ENCODE measurements at places on chromosomes 5 and 9.

DNA sequence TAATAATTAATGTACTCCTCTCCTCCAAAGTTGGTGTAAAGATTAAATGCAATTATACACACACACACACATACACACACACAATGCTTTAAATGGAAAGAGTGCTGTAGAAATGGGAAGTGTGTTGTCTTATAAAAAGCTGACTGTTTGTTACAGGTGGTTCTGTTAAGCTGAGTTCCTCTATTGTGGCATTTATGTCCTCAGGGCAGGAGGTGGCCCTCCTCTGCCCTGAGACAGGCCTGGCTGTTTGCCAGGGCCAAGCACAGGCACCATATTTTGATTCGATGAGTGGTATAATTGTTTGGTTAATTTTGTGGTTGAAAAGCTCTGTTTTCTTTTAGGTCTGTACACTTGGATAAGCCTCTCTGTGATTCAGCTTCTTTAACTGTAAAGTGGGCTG, 573.9 kb downstream of the KIF4B start:
- DNase-seq = no peak

DNA sequence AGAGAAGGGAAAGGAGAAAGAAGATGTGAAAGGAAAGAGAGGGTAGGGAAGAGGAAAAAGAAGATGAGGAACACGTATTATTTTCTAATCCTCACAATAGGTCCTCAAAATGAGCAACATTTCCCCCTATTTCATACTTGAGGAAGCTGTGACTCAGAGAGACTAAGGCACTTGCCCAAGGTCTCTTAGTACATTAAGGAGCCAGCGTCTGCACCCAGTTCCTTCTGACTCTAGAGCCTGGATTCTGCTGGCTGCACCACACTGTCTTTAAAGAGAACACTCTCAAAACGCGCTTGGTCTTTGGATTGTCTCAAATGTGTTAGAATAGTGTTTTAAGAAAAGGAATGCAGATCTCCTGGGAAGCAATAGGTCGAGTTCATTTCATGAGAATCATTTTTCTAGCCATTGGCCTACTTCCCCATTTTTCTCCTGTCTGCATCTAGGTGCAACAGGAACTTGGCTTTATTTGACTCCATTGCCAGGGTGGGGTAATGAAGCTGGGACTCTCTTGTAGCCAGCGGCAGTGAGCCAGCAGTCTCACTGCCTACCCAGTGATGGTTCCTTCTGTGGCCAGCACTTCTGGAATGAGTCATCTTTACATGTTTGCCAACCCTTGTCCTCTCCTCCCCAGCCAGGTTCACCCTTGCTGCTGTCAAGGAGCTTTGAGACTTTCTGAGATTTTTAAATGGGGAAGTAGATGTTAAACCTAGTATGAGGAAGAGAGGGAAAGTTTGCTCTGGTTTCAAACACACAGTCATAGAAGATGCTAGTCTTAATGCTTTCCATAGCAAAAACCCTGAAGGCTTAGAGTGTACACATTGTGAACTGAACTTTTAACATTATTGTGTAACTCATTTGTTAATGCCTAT, 82.7 kb downstream of the DOCK8 start:
- DNase-seq = peak; percentile 91

DNA sequence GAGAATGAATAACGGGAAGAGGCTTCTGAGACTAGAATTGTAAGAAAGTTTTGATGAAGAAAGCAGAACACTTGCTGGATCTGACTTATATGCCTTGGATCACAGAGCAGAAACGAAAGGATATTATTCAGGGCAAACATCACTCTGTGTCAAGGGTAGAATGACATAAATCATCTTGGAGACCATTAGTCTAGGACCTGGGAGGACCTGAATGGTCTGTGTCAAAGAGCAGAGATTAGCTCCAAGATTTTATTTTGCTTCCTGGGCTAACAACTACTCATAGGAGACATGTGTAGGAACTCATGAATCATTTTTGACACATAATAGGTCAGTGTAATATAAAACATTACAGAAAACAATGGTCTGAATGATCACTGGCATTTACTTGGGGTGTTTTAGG, 417.9 kb downstream of the SLCO4C1 start:
- DNase-seq = no peak

GRCh38 chr5:92237896-92238295, 854.8 kb upstream of the ARRDC3 start:
- no peak for DNase-seq

- no peak for DNase-seq
Observed at GRCh38 chr5:100905259-100905914, 2.3 kb upstream of the ST8SIA4 start.

DNA sequence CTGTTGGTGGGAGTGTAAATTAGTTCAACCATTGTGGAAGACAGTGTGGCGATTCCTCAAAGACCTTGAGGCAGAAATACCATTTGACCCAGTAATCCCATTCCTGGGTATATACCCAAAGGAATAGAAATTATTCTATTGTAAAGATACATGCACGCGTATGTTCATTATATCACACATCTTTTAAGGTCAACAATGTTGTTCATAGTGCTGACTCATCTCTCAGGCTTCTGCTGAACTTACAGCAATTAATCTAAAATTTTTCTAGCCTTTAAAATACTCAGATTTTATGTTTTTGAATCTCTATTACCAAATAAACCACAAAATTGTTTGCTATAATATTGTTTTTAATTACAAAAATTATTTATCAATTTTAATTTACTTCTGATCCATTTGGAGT, 38.8 kb upstream of the ZNF618 start:
- no peak for DNase-seq

DNA sequence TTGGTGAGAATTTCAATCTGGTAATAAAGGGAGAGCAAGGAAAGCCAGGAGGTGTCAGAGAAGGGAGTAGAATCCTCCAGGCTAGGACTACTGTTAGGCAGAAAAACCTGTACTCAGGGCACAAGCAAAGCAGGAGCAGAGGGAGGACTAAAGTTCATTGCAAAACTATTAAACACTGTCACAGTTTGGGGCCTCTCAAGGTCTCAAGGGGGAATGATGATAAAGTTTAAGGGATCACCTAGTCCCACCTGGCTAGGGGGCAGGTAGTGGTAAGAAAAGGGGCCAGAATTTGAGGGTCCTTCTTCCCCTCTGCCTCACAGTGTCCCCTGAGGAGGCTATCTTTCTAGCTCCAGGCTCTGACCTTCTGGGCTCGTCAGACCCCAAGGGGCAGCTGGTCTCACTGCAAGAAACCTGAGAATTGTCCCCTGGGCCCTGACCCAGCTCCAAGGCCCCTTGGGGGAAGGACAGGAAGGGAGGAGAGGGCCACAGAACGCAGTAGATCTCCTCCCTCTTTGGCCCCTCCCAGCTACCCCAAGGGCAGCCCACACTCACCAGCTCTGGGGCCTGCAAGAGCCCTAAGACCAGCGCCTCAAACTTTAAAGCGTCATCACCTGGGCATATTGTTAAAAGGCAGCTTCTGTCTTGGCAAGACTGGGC, 974 bp downstream of the CCDC69 start:
- no peak for DNase-seq

DNA sequence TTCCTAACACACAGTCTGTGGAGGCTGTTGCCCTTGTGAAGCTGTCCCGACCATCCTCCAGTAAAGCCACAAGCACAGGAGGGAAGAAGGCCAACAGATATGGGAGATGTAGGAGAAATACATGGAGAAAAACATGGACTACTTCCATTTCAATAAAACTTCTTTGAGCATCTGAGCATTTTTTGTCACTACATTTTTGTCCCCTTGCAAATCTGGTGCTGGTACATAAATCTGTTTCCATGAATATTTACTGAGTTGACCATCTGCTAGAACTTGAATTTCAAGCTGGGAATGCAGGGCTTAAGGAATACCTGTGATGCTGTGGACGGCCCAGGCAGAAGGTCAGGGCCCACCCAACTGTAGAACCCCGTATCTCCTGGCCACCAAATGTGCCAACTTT, 43.9 kb upstream of the ICE1 start:
- no peak for DNase-seq

DNA sequence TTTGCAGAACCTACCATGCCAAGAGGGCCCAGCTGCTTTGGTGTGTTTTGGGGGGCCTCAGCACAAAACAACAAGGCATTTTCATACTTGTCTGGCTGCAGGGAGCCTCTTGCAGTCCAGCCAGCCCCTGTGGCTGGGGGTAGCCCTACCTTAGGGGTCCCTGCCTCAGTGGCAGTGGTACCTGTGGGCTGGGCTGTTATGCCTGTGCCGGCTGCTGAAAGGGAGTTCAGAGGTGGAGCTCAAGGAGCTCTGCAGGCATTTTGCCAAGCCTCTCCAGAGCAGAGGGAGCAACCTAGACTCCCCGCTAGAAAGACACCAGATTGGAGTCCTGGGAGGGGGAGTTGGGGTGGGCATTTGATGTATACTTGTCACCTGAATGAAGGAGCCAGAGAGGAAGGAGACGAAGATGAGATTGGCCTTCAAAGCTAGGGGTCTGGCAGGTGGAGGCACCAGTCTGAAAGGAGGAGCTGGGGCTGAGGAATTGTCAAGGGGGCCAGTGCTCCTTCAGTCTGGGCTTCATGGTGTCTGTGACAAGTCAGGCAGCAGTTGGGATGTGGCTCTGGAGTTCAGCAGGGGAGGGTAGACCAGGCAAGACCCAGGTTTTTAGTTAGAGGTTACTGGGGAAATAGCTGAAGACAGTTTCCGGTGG, 1.5 kb downstream of the SHROOM1 start:
- DNase-seq = no peak

DNA sequence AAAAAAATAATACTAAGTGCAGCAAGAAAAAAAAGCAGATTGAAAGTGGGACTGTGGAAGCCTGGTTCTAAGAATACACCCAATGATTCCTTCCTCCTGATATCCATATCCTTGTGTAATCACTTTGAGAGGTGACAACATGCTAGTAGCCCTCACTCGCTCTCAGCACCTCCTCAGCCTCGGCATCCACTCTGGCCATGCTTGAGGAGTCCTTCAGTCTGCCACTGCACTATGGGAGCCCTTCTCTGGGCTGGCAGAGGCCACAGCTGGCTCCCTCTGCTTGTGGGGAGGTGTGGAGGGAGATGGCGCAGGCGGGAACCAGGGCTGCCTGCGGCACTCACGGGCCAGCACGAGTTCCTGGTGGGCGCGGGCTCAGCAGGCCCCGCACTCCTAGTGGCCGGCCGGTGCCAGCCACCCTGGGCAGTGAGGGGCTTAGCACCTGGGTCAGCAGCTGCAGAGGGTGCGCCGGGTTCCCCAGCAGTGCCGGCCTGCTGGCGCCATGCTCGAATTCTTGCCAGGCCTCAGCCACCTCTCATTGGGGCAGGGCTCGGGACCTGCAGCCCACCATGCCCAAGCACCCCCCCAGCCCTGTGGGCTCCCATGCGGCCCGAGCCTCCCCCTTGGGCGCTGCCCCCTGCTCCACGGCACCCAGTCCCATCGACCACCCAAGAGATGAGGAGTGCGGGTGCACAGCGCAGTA, 24.5 kb upstream of the SELENOP start:
- no peak for DNase-seq

- DNase-seq = no peak
Observed at GRCh38 chr9:119029886-119030285, 339.3 kb downstream of the BRINP1 start.

DNA sequence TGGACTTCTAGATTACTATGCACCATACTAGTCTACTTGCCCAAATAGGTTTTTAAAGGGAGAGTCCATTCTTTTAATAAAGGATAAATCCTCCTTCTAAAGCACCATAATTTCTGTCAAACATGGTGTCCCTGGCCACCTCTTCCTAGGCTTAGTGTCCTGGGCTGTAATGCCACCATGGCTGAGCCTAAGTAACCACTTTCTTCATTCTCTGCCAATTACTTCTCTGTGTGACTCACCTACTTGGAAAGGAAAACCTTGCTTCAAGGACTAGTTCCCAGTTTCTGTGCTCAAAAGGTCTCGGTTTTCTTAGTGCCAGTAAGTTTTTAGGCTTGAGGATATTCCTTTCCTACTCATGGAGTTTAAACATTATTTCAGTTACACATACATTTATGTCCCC, 273.4 kb downstream of the DENND1A start:
- DNase-seq = no peak

DNA sequence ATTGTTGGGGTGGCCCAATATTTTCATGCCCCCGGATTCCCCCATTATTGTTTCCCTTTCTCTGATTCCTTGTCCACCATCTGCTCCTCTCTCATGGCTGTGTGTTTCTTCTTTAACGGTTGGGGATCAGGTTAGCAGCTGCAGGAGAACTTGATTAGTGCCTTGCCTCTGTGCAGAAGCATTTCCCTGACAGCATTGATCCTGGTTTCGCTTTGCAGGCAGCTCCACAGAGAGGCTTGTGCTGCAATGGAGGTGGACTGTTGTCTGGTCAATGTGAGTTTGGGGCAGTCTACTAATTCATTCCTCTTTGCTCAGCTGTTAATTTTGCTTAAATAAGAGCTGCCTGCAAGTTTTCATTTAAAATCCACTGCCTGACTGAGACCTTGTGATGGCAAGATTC, 32.5 kb upstream of the SSBP2 start:
- DNase-seq = peak; percentile 23

DNA sequence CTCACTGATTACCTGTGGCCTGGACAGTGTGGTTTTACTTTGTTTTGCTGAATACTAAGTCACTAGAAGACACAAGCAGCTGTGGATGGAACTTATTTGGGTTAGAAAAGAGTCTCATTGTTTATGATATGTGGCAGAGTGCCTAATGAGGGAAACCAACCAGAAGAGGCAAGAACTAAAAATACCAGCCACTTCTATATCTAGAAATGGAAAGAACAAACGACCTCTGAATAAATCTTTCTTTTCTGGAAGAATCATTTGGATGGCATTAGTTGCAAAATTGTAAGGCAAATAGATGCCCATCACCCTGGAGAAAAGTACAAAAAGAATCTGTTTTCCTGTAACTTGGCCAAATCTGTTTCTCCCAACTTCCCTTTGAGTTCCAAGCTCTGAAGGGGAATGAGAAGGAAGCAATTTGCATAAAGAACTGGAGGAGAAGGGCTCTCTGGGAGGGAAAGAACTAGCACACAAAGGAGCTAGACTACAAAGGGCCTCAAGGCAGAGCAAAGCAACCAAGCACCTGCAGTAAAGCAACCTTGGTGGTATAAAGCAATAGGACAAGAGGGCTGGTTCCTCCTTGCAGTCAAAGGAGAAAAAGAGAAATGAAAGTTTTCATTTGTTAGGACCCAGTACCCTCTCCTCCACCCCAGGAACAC, 455.4 kb downstream of the CAAP1 start:
- DNase-seq = no peak

GRCh38 chr9:80605793-80606192, 1034.0 kb downstream of the TLE4 start:
- DNase-seq = no peak

DNA sequence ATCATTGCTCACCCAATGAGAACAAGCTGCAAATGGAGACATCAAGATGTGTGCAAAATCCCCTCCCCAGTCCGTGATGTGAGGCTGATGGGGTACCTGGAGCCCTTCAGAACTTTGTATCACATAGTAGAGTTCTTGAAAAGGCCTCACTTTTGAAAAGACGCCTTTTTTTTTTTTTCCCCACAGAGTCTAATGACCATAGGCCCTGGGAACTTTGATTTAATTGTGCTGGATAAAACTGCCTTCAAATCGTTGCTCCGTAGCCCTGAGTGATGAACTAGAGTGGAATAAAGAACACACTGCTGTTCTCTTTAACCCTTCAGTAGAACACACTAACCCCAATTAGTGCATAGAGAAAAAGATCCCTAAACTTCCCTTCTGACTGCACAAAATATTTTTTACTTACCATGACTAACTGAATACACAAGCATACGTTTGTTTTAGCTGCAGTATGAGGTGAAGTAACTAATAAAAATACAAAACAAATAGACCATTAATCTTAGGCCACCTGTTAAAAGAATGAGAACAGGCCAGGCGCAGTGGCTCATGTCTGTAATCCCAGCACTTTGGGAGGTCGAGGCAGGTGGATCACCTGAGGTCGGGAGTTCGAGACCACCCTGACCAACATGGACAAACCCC, 15.1 kb downstream of the PSAT1 start:
- no peak for DNase-seq

- no peak for DNase-seq
Observed at GRCh38 chr5:168753691-168754254, 174.6 kb upstream of the PANK3 start.
